ENCODE measurements at places on chromosomes 16 and 17. TPM values are rescaled to one million over a fixed set of nuclear protein-coding genes. Genes with fewer than 3 reads are reported as not detected.

GRCh38 chr16:50037662-50038220, 12.7 kb downstream of the CNEP1R1 start:
- no peak for DNase-seq
- H3K4me1 ChIP-seq: no peaks in the 10 kb centered on the region
- H3K27me3 ChIP-seq: no peaks in the 10 kb centered on the region
- peaks cover 22% of the 10 kb centered on the region for H3K36me3 ChIP-seq
- no peak overlapping the region for H3K27ac ChIP-seq
- H3K4me3 ChIP-seq: no peak overlapping the region

Gene KRT33B
- total RNA-seq: not detected

GRCh38 chr16:2370721-2371120, 30.2 kb upstream of the ABCA3 start:
- no peaks in the 10 kb centered on the region for H3K36me3 ChIP-seq
- H3K27ac ChIP-seq: no peak overlapping the region
- H3K27me3 ChIP-seq: no peaks in the 10 kb centered on the region
- no peak for DNase-seq
- no peak overlapping the region for H3K4me3 ChIP-seq
- H3K4me1 ChIP-seq: no peaks in the 10 kb centered on the region

DNA sequence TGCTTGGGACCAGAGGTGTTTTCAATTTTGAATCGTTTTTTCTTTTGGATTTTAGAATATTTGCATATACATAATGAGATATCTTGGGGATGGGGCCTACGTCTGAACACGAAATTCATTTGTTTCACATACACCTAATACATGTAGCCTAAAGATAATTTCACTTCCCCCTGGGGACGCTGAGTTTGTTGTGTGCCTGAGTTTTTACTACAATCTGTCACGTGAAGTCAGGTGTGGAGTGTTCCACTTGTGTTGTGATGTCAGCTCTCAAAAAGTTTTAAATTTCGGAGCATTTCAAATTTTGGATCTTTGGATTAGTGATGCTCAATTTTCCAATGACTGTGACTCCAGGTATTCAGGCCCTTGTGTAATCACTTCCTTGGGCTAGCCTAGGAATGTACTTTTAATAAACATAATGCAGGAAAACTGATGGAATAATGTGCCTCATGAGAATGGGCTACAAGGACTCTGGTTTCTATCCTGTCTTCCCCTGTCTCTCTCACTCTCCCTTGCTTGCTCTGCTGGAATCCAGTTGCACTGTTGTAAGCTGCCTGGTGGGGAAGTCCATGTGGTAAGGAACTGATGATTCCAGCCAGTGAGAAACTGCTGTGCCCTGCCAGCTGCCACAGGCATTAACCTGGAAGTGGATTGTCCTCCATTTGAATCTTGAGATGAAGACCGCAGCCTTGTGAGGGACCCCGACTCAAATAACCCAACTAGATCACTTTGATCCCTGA, 403.8 kb downstream of the SHISA9 start:
- H3K27me3 ChIP-seq: no peaks in the 10 kb centered on the region
- no peaks in the 10 kb centered on the region for H3K4me1 ChIP-seq
- no peaks in the 10 kb centered on the region for H3K36me3 ChIP-seq

- H3K27me3 ChIP-seq: no peaks in the 10 kb centered on the region
- peak overlapping the region; percentile 1 for H3K4me3 ChIP-seq
- H3K4me1 ChIP-seq: peaks cover 11% of the 10 kb centered on the region
Measured at GRCh38 chr16:81096715-81097208, 567 bp upstream of the GCSH start.

DNA sequence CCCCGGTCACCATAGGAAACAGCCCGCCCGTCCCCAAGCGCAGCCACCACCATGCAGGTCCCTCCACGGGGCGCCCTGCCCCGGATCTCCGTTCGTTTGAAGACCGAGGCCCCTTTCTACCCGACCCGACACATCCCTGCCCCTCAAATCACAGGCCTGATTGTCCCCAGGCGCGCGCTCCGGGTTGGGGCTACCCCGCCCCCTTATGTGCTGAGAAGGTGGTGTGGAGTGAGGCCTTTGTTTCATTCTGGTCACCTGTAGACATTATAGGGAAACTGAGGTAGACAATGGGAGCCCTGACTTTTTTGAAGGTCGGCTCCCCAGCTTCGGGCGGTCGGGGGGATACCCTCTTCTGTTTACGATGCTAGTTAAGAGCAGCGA, 763 bp upstream of the ACTG1 start:
- peaks cover 31% of the 10 kb centered on the region for H3K36me3 ChIP-seq
- peak overlapping the region; percentile 78 for H3K27ac ChIP-seq
- peaks cover 46% of the 10 kb centered on the region for H3K4me1 ChIP-seq
- H3K4me3 ChIP-seq: peak overlapping the region; percentile 65

DNA sequence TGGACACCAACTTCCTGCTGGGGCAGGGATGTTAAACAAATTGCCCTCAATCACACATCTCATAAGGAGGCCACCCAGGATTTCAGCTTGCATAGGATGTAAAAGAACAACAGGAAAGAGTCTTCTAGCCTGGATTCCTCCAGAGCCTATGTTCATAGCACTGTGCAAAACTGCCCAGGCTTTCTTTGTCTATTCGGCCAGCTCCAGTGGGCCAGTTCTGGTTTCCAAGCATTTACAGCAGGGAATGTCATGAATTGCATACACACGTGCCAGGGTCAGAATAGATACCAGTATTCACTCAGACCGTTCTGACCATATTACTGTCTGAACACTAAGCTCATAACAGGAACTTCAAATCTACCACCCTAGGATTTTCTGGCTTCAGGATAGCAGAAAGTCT, 273.2 kb downstream of the CDH8 start:
- no peak for DNase-seq
- H3K27ac ChIP-seq: no peak overlapping the region
- no peaks in the 10 kb centered on the region for H3K4me1 ChIP-seq
- no peaks in the 10 kb centered on the region for H3K27me3 ChIP-seq
- no peaks in the 10 kb centered on the region for H3K36me3 ChIP-seq
- no peak overlapping the region for H3K4me3 ChIP-seq

- no peaks in the 10 kb centered on the region for H3K4me1 ChIP-seq
- H3K4me3 ChIP-seq: no peak overlapping the region
- H3K27me3 ChIP-seq: no peaks in the 10 kb centered on the region
- H3K36me3 ChIP-seq: no peaks in the 10 kb centered on the region
- H3K27ac ChIP-seq: no peak overlapping the region
Measured at GRCh38 chr16:83266848-83267553, 540.8 kb upstream of the HSBP1 start.

GRCh38 chr16:86725401-86725800, 147.1 kb downstream of the FOXL1 start:
- H3K4me1 ChIP-seq: no peaks in the 10 kb centered on the region
- no peaks in the 10 kb centered on the region for H3K36me3 ChIP-seq
- no peak for DNase-seq
- no peak overlapping the region for H3K27ac ChIP-seq
- no peaks in the 10 kb centered on the region for H3K27me3 ChIP-seq

DNA sequence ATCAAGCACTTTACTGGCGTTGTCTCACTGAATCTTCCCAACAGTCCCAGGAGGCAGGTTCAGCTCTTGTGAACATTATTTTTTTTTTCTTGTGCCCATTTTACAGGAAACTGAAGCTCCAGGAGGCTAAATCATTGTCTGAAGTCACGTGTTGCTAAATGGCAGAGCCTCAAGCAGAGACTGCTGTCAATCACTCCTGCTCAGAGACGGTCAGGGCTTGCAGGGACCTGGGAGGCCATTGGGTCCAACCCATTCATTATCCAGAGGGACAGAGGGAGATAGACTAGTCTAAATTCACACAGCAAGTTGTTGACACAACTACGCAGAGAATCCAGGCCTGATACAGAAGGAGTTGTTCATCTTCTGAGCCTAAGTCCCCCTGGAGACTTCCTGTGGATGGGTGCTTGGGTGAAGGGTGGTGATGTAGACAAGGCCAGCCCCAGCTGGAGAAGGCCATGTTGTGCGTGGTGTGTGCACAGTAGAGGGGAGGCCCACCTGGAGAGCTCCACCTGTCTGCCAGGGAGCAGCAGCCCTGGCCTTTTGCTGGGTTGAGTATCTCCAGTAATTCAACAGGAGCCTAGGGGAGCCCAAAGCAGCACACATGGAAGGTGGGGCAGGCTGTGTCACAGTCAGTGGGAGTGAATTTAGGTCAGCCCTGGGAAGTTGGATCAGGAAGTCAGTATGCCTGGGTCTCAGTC, 24.3 kb upstream of the C1QL1 start:
- H3K36me3 ChIP-seq: no peaks in the 10 kb centered on the region
- H3K4me1 ChIP-seq: no peaks in the 10 kb centered on the region
- no peak overlapping the region for H3K27ac ChIP-seq
- no peak overlapping the region for H3K4me3 ChIP-seq
- peaks cover 6% of the 10 kb centered on the region for H3K27me3 ChIP-seq
- no peak for DNase-seq

DNA sequence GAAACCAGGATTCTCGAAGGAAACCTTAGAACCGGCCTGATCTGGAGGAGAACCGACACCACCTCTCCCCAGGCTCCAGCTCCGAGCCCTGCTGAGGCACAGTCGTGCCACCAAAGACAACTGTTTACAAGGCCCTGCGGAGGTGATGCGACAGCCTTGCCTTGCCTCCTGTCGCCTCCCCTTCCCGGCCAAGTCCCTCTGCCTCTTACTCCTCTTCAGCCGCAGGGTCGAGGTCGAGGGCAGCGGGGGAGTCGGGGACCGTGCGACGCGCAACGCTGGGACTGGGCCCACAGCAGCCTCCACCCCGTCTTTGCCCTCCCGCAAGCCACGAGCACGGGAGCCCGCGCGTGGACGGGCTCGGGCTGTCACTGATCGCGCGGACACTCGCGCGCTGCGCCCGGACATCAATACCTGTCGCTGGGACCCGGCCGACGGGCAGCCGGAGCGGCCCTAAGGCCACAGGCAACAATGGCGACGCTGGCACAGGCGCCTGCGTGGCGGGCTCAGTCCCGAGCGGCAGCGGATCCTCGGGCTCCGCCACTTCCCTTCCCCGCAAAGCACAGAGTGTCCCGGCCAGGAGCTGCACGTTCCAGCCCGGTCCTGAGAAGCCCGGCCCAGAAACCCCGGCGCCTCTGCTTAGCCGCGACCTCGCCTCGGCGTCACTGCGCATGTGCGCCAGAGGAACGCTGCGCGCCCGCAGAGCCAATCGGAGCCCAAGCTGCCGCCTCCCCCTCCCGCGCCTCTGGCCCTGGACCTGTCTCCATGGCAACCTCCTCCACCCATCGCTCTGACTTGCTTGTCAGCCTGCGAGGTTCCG, at the start of gene ZNF287:
Gene ZNF287 (minus strand): TSS at position 664 of the 817 bp plus-strand sequence. CDS start 1,473 bp downstream, outside the sequence.
- DNase-seq: peak; percentile 93
- peak within 1 kb of the TSS; percentile 38 for H3K27ac ChIP-seq
- H3K4me3 ChIP-seq: peak within 1 kb of the TSS; percentile 33
- peaks cover 14% of the 10 kb centered on the region for H3K4me1 ChIP-seq
- H3K27me3 ChIP-seq: no peaks in the 10 kb centered on the region

DNA sequence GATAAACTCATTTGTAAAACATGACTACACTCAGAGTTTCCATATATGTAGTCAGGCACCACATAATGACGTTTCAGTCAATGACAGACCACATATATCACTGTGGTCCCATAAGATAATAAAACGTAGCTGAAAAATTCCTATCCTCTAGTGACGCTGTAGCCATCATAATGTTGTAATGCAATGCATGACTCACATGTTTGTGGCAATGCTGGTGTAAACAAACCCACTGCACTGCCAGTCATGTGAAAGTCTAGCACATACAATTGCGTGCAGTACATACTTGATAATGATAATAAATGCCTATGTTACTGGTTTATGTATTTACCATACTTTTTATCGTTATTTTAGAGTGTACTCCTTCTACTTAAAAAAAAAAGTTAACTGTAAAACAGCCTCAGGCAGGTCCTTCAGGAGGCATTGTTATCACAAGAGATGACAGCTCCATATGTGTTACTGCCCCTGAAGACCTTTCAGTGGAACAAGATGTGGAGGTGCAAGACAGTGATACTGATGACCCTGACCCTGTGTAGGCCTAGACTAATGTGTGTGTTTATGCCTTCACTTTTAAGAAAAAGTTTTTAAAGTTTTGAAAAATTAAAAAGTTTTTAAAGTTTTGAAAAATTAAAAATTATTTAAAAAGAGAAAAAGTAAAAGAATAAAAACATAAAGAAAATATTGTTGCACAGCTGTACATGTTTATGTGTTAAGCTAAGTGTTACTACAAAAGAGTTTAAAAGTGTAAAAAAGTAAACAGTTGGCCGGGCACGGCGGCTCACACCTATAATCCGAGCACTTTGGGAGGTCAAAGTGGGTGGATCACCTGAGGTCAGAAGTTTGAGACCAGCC, 9.0 kb downstream of the STAT5B start:
- H3K27me3 ChIP-seq: no peaks in the 10 kb centered on the region
- peak; percentile 61 for DNase-seq
- H3K4me1 ChIP-seq: peaks cover 69% of the 10 kb centered on the region
- H3K27ac ChIP-seq: peak overlapping the region; percentile 92
- no peak overlapping the region for H3K4me3 ChIP-seq

Gene TBC1D3E
- total RNA-seq: not detected

Gene COL1A1
- 1.0 TPM for total RNA-seq

DNA sequence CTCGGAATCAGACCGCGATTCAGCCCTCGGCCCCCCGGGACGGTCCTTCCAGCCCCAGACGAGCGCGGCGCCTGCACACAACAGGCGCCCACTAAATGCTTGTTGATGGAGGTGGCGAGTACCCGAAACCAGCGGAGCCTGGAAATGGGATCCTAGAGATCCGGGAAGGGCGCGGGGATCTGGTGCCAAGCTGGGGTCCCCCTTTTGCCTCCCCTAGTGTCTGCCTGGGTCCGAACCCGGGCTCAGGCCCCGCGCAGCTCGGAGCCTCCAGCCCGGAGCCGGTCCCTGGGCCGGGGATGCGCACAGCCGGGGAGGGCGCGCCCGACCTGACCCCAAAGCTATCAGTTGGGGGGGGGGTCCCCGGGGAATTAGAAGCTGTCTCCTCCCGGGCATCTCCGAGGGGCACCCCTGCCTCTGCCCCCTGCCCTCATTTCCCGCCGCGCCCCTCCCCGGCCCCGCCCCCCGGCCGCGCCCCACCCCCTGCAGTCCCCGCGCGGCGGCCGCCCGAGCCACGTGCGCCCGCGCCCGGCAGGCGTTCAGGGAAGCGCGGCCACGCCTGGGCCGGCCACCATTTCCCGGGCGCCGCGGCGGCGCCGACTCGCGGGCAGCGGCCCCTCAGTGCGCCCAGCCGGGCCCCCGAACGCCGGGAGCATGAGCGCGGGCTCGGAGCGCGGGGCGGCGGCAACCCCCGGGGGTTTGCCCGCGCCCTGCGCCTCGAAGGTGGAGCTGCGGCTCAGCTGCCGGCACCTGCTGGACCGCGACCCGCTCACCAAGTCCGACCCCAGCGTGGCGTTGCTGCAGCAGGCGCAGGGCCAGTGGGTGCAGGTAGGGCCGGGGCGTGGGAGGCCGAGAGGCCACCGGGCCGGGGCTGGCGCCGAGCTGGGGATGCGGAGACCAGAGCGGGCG, at the start of gene CPNE7:
Gene CPNE7 (plus strand): TSS at position 512 of the 906 bp plus-strand sequence. CDS start 140 bp downstream, at position 652.
- no peak for DNase-seq
- no peak within 1 kb of the TSS for H3K27ac ChIP-seq
- no peak within 1 kb of the TSS for H3K4me3 ChIP-seq
- no peaks in the 10 kb centered on the region for H3K36me3 ChIP-seq
- peaks cover 20% of the 10 kb centered on the region for H3K4me1 ChIP-seq
- peaks cover 3% of the 10 kb centered on the region for H3K27me3 ChIP-seq
